ENCODE measurements at places on chromosomes 6 and 20. TPM values are rescaled to one million over a fixed set of nuclear protein-coding genes. Genes with fewer than 3 reads are reported as not detected.

DNA sequence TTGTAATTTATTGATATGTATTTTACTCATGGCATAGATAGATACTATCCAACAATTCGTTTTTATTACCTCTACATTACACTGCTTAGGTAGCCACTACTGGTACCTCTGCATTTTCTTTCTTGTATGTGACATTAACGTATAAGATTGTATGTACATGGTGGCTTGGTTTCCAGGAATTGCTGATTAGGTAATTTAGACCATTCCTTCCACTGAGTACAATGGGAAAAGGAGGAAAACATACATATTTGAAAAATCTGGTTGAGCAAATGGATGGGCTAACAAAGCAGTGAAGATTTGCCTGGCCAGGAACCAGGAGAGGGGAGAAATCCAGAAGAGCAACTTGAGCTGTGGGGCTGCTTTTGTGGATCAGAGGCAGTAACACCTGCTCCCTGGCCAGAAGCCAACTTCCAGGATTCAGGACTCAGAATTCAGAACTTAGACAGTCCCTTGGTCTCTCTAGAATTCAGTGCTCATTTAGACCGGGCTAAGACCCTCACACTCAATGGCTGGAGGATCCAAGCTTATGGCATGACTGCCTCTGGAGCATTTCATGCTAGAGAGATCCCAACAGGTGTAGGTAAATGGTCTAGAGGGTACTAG is 17.9 kb upstream of the MICB start:
- DNase-seq: no peak

DNA sequence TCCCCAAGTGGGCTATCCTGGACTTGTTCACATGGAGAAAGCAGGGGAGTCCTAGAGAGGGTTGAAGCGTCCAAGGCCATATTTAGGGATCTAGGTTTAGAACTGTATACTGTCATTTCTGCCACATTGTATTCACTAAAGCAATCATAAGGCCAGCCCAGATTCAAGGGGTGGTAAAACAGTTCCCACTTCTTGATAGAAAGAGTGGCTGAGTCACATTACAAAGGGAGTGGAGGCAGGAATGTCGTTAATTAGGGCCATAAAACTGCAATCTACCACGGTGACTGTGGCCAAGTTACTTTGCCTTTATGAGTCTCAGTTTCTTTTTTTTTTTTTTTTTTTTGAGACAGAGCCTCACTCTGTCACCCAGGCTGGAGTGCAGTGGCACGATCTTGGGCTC is 7.4 kb upstream of the UBR2 start:
- no peak for DNase-seq

DNA sequence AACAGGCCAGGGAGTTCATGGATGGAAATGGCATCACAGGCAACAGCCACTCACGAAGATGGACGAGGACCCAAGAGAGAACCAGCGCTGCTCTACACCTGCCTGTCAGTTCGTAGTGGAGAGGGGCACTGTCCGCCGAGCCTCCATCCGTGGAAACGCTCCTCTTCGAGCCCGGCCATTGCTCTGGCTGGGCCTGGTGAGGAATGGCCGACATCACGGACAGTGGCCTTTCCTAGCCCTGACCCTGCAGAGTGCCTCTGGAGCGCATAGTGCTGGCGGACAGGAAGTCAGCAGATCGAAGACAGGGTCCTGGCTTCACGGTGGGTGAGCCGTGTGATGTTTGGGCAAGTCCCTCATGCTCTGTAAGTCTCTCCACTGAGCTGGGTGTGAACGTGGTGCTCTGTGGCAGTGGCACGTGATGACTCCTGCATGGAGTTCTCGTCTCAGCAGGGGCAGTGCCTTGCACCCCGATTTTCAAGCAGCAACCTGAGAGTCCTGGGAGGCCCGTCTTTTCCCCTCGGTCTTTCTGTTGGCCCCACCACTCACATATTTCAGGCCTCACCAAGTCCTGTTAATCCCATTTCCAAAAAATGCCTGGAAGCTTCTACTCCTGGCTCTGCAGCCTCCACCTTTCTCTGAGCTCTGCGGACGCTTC is 214.4 kb downstream of the ERMARD start:
- DNase-seq: no peak

DNA sequence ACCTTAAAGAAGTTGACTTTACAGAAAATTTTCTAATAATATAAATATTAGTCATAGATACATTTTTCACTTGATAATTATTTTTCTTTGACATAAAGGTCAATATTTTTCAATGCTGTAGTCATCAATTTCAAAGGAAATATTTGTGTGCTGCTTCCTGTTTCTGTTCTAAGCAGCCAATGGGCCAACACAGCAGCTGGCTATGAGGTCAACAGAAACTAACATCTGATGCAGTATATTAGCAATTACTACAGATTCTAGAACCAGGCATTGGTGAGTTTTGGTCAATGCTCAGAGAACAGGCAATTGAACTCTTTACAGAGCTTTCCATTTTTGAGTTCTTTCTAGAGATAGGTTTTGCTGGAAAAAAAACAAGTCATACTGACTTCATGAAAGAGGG is 669.6 kb upstream of the NRSN1 start:
- DNase-seq: peak; percentile 18

DNA sequence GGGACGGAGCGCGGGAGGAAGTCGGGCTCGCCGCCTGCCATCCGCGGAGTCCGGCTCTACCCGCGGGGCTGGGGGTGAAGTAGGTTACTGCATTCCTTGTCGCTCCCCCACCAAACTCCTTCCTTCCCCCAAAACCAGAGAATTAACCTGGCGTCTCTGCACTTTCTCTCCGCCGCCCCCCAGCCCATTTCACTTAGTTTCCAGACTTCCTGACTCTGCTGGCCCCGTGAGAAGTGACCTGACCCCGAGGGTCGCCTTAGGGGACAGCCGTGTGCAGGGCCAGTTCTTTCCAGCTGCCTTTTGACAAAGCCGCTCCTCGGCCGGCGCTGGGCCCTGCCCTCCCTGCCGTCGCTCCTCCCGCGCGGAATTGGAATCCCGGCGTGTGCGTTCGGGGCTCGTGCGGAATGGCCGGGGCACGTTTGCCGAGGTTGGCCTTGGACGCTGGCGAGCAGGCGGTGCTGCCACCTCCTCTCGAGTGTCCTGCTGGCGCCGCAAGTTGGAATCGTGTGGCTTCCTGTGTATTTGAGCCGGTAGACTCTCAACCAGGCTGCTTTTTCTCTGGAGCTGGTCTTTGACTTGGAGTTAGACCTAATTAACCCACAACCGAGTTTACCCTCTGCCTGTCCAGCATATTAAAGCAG is 650 bp downstream of the DCBLD1 start:
- DNase-seq: peak; percentile 59

GRCh38 chr20:43972692-43973091 is 58.0 kb downstream of the TOX2 start:
- DNase-seq: no peak

Gene IFNGR1
- 56.6 TPM for total RNA-seq

Gene AFG1L
- 1.8 TPM for total RNA-seq
